Anterior cingulate cortex (tissue), 58 donors: ENCODE measurements at places on chromosomes 5 and 9.

DNA sequence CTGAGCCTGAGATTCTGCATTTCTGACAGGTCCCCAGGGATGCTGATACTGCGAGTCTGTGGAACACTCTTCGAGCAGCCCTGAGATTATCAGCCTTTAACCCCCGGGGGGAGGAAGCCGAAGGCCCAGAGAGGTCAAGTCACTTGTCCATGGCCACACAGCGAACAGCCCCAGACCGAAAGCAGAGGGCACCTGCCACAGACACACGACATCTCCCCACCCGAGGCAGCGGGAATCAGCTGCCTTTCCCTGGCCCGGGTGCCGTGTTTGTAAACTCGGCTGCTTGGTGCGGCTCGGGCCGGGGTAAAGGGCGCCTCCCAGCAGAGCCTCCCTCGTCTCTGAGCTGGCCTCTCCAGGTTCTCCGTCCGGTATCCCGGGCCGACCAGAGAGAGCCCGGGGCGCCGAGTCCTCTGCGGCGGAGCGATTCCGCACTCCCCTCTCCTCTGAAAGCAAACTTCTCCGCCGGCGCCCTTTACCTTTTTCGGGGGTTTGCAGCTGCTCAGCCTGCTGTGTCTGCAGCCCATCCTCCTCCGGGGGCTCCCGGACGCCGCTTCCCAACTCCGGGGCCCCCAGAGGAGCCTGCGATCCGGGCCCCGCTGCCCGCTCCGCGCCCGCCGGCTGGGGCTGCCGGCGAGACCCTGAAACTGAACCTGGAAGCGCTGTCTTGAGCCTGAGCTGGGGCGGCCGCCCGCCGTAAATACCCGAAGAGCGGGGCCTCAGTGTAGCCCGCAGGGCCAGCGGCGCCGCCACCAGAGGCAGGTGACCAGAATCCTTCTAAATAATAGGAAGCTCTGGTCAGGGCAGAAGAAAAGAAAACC is at the start of gene CCDC69:
Gene CCDC69 (minus strand): TSS at position 646 of the 818 bp plus-strand sequence. CDS start 122 bp downstream, at position 524.
- DNase-seq = peak; percentile 58

DNA sequence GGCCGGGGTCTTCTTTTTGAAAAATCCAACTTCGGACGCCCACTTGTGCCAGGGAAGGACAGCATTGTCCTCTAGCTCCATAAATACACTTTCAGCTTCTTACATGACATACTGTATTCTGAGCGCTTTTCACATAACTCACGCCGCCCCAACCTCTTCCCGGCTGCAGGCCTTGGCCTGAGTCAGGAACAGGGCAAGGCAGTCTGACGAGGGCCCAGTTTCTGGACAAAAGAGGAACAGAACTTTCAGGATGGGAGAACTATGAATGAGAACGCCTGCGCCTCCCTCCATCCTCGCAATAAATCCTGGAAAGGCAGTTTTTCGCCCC is 650 bp downstream of the DCTN4 start:
- no peak for DNase-seq

DNA sequence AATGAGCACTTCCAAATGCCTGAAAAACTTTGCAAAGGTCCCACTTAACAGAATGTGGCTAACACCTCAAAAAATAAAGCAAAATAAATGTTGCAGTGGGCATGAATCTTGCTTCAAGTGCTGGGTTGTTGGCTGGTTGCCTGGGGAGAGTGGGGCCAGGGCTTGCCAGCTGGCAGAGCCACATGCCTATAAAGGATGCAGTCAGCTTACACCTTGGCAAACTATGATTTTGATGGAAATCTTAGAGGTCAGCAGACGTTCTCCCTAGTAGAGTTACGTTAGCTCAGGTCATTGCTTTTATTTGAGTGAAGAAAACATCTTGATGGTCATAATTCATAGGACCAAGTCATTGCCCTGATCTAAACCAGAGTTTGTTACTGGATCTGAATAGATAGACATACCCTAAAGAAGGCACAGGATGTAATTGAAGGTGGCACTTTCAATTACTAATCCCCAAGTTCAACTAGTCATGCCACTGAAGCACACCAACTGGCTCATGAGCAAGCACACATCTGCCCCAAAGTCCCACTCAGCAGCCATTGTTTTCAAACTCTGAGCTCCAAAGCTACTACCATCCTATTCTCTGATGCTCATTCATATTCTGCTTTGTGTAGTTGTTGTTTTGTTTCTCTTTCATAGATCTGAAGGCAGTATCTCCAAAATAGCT is 51.2 kb upstream of the ZSWIM6 start:
- DNase-seq = no peak

- DNase-seq = no peak
Measured at GRCh38 chr9:113521693-113522255, 58.2 kb downstream of the RGS3 start.

DNA sequence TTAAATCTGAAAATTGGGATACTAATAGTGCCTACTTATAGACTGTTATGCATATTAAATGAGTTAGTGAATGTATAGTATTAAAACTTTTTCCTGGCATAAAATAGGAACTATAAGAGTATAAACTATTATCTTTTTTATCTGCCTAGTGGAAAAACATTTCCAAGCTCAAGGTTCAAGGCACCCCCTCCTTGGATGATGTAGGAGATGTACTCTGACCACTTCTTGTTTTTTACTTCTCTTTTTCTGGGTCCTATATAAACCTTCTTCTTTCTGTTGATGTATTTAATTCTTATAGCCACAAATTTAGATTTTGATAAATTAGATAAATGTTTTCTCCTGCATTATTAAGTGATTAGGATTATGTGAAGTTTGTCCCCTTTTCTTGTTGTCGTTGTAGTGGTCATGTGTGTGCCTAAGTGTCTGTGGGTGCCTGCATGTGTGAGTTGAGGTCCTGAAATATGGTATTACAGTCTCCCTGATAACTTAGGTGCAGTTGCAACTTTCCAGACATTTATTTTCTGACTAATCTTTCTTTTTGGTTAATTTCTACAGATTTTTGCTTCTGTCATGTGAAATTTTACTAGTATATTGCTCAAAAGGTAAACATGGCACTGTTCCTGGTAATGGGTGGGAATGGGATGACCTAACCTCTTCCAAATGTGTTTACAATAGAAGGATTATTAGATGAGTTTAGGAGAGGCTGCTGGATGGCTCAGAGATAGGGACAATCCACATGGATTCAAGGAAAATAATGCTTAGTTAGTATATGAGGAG is 160.8 kb upstream of the CDKN2B start:
- no peak for DNase-seq

DNA sequence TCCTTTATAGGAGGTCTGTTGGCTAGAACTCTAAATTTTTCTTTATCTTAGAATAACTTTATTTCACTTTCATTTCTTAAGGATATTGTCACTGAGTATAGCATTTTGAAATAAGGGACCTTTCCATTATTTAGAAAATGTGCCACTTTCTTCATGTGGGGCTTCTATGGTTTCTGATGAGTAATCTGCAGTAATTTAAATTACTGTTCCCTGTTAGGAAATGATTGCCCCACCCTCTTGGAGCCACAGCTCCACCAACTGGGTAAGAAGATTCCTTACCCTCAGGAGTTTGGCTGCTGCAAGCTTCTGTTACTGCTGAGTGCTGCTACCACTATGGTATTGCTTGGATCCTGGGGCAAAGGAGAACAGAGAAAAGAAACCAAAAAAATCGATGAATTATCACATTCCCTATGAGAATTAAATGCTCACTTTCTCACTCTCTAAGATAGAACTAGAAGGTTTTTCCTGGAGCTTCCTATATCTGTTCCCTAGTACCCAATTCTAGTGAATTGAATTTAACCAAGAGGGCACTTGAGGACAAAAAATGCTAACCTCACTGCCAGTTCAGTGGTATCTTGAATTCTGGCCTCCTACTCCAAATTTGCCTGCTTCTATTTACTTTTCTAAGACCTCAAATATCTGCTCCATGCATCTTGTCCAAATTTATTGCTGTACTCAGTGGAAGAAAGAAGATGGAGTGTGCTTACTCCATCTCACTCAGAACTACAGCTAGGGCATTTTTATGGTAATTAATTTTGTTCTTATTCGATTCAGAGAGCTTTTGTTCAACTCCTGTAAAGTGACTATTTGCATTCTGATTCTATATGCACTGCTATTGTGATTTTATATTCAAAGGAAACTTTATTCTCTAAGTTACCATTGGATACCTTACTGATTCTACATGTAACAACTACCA is 2111.3 kb downstream of the MAT2B start:
- DNase-seq = no peak

DNA sequence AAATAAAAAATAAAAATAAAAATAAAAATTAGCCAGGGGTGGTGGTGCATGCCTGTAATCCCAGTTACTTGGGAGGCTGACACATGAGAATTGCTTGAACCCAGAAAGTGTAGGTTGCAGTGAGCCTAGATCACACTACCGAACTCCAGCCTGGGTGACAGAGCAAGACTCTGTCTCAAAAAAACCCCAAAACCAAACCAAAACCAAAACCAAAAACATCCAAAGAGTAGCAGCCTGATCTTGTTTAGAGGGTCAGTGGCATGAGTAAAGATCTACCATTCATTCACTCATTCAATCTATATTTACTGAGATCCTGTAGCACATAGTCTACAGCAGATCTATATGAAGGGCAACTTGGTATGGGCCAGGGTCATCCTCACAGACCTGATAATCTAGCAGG is 202.4 kb downstream of the MAPKAP1 start:
- no peak for DNase-seq

- DNase-seq = no peak
Measured at GRCh38 chr9:114178756-114179450, 23.6 kb downstream of the COL27A1 start.

- DNase-seq = no peak
Measured at GRCh38 chr9:95024097-95024671, 293.3 kb downstream of the FANCC start.

DNA sequence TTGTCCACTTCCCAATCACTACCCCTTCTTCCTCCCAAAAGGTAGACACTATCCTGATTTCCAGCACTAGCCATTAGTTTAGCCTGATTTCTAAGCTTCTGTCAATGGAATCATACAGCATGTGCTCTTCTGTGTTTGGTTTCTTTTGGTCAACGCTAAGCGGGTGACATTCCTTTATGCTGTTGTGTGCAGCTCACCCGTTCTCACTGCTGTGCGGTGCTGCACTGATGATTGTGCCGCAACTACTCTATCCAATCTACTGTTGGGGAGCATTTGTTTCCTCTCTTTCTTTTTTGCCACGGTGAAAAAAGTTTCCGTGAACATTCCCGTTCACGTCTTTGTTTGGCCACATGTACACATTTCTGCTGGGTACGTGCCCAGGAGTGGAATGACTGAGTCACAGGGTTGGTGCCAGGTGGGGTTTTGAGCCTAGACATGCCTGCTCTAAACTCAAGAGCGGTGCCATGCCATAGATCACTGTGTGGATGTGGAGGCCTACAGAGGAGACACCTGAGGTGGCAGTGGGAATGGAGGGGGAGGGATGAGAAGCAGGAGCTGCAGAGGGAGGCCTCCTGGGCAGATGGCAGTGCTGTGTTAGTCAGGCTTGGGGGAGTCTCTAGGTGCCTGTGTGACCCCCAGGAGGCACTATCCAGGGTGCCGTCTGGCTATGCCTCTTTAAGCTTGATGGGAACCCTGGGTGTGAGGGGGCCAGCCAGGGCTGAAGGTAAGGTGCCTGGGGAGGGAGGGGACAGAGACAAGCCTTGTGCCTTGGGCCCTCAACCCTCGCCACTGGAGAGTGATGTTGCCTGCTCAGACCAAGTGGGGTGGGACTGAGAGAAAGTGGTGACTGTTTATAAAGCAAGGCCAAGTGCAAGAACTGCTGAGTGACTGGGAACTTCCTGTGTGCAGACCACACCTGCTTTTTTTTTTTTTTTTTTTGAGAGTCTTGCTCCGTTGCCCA is 11.4 kb upstream of the ANKRD33B start:
- no peak for DNase-seq

- no peak for DNase-seq
Measured at GRCh38 chr9:117413346-117414219, 1.3 kb downstream of the ASTN2 start.

DNA sequence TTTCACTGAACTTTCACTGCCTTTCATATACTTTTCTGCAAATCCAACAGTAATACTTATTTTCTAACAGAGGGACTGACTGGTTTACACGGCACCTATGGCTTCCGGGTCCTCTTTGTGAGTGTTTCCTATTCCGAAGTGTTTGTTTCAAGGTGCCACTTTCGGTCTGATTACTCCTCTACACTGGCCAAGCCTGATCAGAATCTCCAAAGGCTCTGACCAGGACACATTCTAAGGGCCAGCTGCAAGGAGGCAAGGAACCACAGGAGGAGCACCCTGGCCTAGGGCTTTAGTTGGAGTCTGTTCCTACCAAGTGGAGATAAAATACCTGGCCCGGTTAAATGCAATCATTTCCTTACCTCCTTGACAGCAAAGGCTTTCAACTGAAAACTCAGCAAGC is 132.1 kb downstream of the GLIS3 start:
- DNase-seq = no peak

DNA sequence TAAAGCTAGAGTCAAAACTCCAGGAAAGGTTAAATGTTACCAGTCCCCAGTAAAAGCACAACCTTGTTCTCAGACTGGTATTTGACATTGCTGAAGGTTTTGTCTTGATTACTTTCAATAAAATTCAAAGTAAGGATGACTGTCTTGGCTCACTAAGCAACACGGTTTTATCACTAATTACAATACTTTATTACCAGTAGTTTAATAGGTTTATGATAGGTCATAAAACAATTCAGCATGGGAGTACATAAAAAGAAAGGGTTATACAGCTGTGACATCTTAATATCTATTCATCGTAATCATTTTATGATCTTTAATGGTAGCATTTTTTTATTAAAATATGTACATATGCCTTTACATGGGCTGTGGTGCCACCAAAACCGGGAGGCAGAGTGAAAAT is 370.7 kb upstream of the IRX2 start:
- DNase-seq = no peak

- DNase-seq = peak; percentile 44
Measured at GRCh38 chr9:130138791-130139190, 33.4 kb upstream of the NCS1 start.

GRCh38 chr9:99896119-99896518 is 10.3 kb upstream of the STX17 start:
- DNase-seq = no peak

GRCh38 chr5:169652057-169652456 is 15.0 kb downstream of the DOCK2 start:
- peak; percentile 30 for DNase-seq

- no peak for DNase-seq
Measured at GRCh38 chr9:121604654-121605053, 46.8 kb upstream of the DAB2IP start.

DNA sequence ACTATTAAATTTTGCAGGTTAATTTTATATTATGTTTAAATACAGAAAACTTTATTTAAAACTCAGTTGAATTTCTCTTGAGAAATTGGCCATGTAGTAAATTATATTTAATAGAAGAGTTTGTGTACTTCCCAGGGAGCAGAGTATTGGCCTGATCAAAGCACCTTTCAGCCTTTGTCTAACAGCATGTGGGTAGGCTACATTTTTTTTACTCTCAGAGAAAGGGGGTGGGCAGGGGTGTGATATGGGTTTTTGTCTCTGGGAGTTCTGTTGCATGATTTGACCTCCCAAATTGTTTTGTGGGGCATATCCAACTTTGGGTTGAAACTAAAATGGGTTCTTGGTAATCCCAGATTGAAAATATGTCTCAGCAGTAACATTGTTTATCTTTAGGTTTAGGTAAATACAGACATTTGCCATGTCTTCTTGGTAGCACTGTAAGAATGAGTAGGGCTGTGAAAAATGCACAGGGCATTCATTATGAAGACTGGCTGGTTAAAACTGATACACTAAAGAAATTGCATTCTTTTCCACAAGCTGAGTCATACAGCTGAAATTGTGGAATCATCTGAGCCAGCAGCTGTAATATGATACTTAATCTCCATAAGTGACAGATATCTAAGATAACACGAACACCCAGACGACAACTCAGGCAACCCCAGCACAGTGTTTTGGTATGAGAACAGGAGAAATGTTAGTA is 75.4 kb upstream of the CDKN2B start:
- DNase-seq = no peak

- no peak for DNase-seq
Measured at GRCh38 chr5:68122439-68123328, 92.9 kb upstream of the PIK3R1 start.

GRCh38 chr5:68565427-68565826 is 349.9 kb downstream of the PIK3R1 start:
- no peak for DNase-seq
